Stimulated activated CD4-positive, alpha-beta T cell treated with anti-CD3 and anti-CD28 coated beads, TNF-alpha, amount 100 ng/mL, for 24 hours (primary cell): ENCODE measurements at places on chromosomes 12 and 14.

- DNase-seq, result no peak
These were observed 32.9 kb downstream of the MIPOL1 start for GRCh38 chr14:37230551-37231194.

- DNase-seq, result no peak
These were observed 8.0 kb downstream of the SYT10 start for GRCh38 chr12:33431648-33432047.

GRCh38 chr14:98984719-98985041 is 287.3 kb downstream of the BCL11B start:
- DNase-seq, result peak; percentile 60

DNA sequence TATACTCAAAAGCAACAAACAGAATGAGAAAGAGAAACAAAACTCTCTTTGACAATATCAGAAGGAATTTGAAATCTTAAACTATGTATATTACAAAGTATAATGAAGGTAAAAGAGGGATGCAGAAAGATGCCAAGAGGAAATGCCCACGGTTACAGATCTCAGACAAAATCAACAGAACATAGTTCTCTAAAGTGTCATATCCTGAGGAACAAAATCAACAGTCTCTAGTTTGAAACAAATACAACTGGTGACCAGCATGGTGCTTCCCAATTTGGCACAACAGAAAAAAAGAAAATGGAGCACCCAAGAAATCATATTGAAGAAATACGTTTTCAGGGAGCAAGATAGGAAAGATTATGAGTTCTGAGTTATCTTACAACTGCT is 116.5 kb downstream of the METTL25 start:
- no peak for DNase-seq

- DNase-seq, result no peak
These were observed 5.1 kb upstream of the TNFAIP2 start for GRCh38 chr14:103118018-103118662.

DNA sequence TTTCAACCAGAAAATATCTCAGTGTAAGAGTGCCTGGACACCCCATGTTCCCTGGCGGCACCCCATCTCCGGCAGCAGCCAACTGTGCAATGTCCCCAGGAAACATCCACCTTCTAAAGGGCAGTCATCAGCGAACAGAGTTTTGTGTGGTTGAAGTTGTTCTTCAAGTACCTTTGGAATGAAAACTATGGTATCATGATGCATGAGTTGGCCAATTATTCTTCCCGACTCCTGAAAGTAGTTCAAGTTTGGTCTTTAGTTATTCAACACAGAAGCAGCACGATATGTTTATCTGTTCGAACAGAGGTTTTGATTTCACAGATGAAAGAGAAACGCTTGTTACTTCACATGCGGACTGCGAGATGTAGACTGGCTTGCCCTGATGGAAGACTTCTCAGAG is 21.1 kb upstream of the TTC7B start:
- DNase-seq, result no peak

DNA sequence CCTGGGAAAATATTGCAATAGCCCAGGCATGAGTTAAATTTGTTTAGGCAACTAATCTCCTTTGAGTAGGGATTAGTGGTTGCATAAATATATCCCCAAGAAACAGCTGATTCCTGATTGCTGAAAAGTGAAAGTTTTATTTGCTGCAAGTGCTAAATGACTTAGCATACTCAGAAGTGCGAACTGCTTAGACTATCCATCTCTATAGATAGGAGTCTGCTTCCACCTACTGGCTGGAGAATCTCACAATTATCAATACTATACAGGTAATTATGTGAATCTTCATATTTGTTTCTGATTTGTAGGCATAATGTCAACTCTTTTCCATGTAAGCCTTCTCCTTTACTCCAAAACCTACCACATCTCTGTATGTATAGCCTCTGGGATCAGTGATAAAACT is 12.0 kb upstream of the SLCO1B3 start:
- DNase-seq, result no peak

DNA sequence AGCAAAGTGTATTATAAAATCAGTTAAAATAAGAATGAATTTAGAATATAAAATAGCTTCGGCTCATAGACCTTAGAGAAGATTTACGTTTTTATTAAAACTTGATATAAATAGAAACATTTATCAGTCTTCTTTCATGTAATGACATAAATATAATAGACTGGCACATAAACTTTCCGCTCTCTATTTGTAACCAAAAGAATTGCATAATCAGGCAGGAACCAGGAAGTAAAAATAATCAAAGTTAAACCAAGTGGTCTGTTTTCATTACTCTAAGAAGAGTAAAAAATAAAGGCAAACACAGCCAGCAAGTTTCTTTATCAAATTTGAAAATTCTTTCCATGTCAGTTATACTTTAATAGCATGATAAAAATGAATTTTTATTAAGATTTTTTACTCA is 46.3 kb upstream of the ATP2A2 start:
- DNase-seq, result no peak

GRCh38 chr12:92859650-92860386 is 69.3 kb downstream of the EEA1 start:
- no peak for DNase-seq

DNA sequence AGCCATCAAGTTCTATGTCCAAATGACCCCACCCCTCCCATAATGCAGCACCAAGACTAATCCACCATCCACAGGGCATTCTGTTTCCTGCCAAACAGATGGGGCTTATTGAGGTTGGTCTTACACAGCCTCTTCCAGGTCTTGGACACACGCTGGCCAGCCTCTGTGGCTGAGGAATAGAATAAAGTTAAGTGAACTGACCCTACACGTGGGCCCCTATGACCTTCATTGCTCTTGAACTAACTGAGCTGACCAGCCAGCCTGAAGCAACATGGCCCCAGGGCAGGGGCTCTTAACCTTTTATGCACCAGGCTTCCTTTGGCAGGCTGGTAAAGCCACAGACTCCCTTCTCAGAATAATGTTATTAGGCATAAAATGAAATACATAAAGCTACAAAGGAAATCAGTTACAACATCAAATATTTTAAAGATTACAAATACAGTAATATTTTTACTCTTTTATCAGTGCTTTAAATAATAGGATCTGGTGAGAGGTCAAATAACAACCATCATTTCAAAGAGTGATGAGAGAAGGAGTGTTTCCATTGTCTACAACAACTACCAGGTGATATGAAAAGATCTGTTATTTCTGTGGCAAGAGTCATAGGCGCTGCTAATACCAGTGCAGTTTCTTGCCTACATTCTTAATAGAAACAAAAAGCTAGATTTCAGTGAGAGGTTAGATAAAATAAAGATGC is 192.9 kb upstream of the NUDT4 start:
- DNase-seq, result no peak

DNA sequence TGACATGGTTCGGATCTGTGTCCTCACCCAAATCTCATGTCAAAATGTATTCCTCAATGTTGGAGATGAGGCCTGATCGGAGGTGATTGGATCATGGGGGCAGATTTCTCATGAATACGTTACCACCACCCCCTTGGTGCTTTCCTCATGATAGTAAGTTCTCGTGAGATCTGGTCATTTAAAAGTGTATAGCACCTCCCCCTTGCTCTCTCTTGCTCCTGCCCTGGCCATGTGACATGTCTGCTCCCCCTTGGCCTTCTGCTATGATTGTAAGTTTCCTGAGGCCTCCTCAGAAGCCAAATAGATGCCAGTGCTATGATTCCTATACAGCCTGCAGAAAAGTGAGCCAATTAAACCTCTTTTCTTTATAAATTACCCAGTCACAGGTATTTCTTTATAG is 7.1 kb downstream of the OR6C68 start:
- no peak for DNase-seq

GRCh38 chr14:87041290-87042020 is 951.5 kb downstream of the GALC start:
- DNase-seq, result no peak

GRCh38 chr14:22928237-22929103 is 706 bp downstream of the PRMT5 start:
- DNase-seq, result no peak

DNA sequence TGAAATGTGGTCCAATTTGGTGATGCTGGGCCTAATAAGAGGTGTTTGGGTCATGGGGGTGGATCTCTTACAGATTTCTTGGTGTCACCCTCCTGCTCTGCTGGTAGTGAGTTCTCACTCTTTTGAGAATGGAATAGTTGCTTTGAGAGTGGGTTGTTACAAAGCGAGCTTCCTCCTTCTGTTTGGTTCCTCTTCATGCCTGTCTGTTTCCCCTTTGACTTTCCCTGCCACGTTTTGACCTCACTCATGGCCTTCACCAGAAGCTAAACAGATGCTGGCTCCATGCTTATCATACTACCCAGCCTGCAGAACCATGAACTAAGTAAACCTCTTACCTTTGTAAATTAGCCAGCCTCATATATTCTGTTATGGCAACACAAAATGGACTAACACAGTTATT is 57.7 kb upstream of the LDHB start:
- DNase-seq, result no peak

- no peak for DNase-seq
These were observed 8.9 kb upstream of the BCL11B start for GRCh38 chr14:99280852-99281251.

- DNase-seq, result no peak
These were observed 39.4 kb downstream of the MLXIP start for GRCh38 chr12:122117979-122118378.

- no peak for DNase-seq
These were observed 11.7 kb downstream of the TNFRSF1A start for GRCh38 chr12:6330192-6330591.

GRCh38 chr14:30085943-30086342 is 158.3 kb upstream of the PRKD1 start:
- DNase-seq, result no peak

DNA sequence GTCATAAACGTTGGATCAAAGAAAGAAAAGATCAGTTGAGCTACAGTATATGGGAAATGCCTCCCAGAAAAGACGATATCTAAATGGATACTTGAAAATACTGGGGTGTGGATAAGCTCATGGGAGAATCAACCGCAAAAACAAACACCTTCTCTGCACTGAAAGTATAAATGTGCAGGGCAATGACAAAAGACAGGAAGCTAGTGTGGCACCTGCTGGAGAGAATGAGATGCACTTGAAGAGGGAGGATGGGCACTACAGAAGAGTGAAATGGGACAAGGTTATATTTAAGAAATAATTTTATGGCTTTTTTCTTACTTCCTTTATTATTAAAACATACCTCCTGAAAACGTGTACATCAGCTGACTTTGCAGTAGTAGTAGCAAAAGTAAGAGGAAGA is 153.7 kb downstream of the PRKD1 start:
- DNase-seq, result no peak

DNA sequence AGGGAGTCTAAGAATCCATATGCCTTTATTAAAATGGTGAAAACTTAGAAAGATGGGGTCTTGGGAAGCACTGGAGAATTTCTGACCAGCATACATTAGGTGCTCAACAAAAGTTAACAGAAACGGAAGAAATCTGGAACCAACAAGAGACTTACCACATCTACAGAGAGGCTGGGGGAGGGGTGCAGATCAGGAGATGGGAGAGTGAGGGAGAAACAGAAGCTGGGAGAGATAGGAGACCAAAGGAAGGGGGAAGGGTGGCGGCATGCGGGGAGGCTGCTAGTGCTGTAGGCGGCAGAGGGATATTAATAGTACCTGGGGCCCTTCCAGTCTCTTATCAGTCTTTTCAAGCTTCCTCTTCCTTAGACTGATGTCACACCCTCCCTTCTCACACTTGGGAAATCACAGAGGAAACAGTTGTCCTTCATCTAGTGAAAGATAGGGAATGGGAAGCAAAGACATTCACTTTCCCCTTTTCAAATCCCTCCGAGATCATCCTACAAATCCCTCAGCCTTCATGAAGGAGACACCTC is 18.1 kb downstream of the ZBTB39 start:
- DNase-seq, result no peak

- DNase-seq, result no peak
These were observed 436.0 kb upstream of the FBXO33 start for GRCh38 chr14:39868251-39868650.

DNA sequence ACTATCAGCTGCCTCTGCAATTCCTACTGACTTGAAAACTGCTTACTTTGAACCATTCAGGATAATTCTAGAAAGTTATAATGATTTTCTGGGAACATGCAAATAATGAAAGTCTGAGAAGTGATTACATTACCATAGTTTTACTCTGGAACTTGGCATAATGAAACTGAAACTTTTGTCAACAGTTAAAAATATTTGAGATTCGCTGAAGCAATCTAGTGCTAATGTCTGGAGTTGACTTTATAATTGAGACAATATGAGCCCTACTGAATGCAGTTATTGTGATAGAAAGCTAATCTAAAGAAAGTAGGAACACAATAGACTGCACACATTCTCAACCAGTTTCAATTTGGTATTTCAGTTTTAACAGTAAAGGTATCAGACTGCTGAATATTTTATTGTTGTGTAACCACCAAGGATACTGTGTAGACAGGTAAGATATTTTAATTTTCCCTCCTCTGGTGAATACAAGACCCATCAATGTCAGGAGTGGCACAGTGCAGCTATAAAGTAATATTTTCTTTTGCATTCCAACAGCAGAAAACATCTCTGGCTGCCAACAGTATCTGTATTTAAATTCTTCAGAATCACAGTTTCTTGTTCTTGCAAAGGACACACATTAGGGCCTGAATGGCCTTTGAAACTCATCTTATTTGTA is 483.5 kb downstream of the ATP23 start:
- DNase-seq, result no peak

GRCh38 chr12:116053479-116054200 is 223.9 kb downstream of the MED13L start:
- no peak for DNase-seq

GRCh38 chr14:59091976-59092375 is 96.5 kb upstream of the DAAM1 start:
- no peak for DNase-seq

DNA sequence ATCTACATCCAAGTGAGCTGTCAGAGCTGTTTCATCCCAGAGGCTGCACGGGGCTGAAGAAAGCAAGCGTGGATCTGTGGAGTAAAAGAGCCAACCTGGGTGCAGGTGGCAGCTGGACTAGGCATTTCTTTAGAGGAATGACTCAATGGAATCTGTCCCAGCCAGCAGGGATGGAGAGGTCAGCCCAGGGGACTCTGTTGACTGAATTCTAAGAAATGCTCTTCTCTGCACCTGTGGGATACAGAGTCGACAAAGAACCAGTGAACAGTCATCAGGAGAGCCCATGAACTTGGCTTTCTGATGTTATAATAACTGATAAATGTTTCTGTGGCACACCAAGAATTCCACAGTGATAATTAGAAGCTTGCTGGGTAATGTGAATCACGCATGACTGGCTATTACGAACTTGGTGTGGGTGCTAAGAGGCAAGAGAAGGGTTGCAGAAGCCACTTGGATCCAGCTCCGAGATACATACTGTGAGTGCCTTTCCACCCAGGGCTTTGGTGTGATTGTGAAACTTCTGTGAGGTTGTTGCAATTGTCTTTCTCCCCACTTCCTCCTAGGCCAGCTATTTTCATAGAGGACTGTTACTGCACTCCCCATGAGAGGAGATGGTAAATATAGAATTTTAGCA is 16.2 kb downstream of the PYGL start:
- DNase-seq, result no peak

- DNase-seq, result no peak
These were observed 53.2 kb downstream of the KCNK10 start for GRCh38 chr14:88269806-88270420.

- no peak for DNase-seq
These were observed 78.5 kb downstream of the DICER1 start for GRCh38 chr14:95078867-95079266.

- no peak for DNase-seq
These were observed 9.5 kb downstream of the TBX3 start for GRCh38 chr12:114674251-114675047.

- no peak for DNase-seq
These were observed 46.7 kb upstream of the ATP2A2 start for GRCh38 chr12:110234331-110234751.

GRCh38 chr14:59159169-59159568 is 29.3 kb upstream of the DAAM1 start:
- no peak for DNase-seq

GRCh38 chr12:105337391-105337790 is 6.9 kb downstream of the C12orf75 start:
- no peak for DNase-seq
